ENCODE measurements at places on chromosomes 1 and 21.

- no peak overlapping the region for H3K4me3 ChIP-seq
- no peaks in the 10 kb centered on the region for H3K27me3 ChIP-seq
Observed at GRCh38 chr1:16119926-16120325, 35.9 kb downstream of the EPHA2 start.

GRCh38 chr1:65266476-65266875 lies 42.9 kb upstream of the DNAJC6 start:
- no peaks in the 10 kb centered on the region for H3K36me3 ChIP-seq
- H3K27me3 ChIP-seq = peaks cover 56% of the 10 kb centered on the region
- peaks cover 18% of the 10 kb centered on the region for H3K4me1 ChIP-seq
- H3K27ac ChIP-seq = no peak overlapping the region

GRCh38 chr1:208524376-208524775 lies 280.2 kb upstream of the PLXNA2 start:
- DNase-seq = no peak
- H3K36me3 ChIP-seq = no peaks in the 10 kb centered on the region
- peaks cover 6% of the 10 kb centered on the region for H3K27me3 ChIP-seq
- H3K27ac ChIP-seq = no peak overlapping the region

- no peak overlapping the region for H3K27ac ChIP-seq
- no peak for DNase-seq
- no peak overlapping the region for H3K4me3 ChIP-seq
- H3K4me1 ChIP-seq = peaks cover 4% of the 10 kb centered on the region
- H3K27me3 ChIP-seq = peaks cover 8% of the 10 kb centered on the region
- H3K36me3 ChIP-seq = peaks cover 7% of the 10 kb centered on the region
Observed at GRCh38 chr1:1947493-1947892, 28.4 kb upstream of the TMEM52 start.

DNA sequence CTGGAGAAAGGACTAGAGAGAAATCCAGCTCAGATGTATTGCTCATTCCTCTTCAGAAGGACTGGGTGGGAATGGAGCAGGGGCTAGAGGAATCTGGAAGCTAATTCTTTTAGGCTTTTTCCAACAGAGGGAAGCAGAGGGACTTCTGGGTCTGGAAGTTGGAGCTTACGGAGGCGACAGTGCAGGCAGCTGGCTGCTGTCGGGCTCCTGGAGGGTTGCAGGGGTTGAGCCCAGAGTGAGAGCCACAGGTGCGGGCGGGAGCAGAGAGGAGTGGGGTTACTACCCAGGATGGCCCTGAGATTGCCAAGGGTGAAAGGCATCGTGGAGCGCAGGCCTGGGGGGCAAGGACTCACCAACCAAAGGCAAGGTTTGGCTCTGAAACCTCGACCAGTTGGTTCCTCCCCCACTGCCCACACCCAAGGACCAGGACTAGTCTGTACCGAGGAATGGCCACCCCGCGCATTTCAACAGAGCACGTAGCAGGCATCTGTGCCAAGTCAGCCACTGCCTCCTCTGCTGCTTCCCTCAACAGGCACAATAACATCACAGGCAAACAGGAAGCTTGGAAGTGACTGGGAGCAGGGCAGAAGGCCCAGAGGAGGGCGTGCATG lies 22.7 kb upstream of the EDN2 start:
- no peaks in the 10 kb centered on the region for H3K27me3 ChIP-seq
- H3K4me1 ChIP-seq = peaks cover 10% of the 10 kb centered on the region
- no peak for DNase-seq
- no peak overlapping the region for H3K4me3 ChIP-seq
- H3K36me3 ChIP-seq = peaks cover 2% of the 10 kb centered on the region

DNA sequence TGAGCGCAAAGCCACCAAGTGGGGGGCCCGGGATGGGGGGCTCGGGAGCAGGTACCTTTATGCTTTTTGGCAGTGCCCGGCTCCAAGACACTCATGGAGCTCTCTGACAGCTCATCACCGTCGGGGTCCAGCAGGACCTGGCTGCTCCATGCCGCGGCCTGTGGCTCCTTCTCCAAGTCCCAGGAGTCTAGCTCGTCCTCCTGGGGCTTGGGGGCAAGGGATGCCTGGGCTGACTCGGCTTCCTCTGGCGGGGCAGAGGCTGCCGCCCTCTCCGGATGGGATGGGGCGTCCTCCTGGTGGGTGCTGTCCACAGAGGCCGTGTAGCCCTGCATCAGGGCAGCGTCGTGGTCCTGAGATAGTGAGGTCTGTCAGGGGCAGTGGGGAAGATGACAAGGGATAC lies 19.9 kb upstream of the PRDM15 start:
- H3K27ac ChIP-seq = no peak overlapping the region
- H3K4me1 ChIP-seq = peaks cover 68% of the 10 kb centered on the region
- H3K27me3 ChIP-seq = no peaks in the 10 kb centered on the region
- no peak for DNase-seq
- peaks cover 9% of the 10 kb centered on the region for H3K36me3 ChIP-seq

DNA sequence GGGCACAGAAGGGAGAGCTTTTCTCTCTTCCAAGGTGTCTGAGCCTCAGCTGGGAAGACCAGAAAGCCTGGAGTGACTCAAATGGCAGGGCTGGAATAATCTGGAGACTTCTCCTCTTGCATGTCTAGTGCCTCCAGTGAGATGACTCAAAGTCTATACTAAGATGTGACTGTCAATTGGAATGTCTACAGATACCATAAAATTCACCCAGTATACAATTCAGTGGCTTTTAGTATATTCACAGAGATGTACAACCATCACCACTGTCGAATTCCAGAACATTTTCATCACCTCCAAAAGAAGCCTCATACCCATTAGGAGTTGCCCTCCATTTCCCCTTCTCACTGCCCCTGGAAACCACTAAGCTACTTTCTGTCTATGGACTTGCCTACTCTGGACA lies 47.9 kb upstream of the CNN3 start:
- no peaks in the 10 kb centered on the region for H3K27me3 ChIP-seq
- DNase-seq = no peak
- H3K36me3 ChIP-seq = no peaks in the 10 kb centered on the region
- no peak overlapping the region for H3K4me3 ChIP-seq

DNA sequence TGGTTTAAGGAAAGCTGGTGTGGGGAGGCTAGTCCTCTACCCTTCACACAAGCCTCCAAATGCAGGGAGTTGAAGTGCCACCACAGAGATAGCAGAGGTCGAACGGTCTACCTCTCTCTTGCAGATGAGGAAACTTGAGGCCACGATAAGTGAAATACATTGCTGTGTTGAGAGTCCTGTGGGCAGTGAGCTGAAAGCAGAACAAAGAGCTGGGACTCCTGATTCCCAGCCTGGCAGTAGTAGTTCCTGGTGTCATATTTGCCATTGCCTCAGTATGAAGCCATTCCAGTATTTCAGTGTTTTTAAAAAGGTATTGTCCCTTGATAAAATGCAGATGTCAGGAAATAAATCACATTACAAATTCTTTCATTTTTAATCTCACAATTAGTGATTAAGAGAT lies 28.6 kb downstream of the AK4 start:
- no peak overlapping the region for H3K27ac ChIP-seq
- no peaks in the 10 kb centered on the region for H3K36me3 ChIP-seq
- no peaks in the 10 kb centered on the region for H3K4me1 ChIP-seq
- no peak for DNase-seq
- H3K4me3 ChIP-seq = no peak overlapping the region
- H3K27me3 ChIP-seq = peaks cover 12% of the 10 kb centered on the region

All from activated T-cell treated with anti-CD3 and anti-CD28 coated beads, Interleukin-2, amount 50 U/mL, for 72 hours (primary cell).